Spinal cord (tissue), 10 donors: ENCODE measurements at places on chromosomes 7 and 10. TPM values are rescaled to one million over a fixed set of nuclear protein-coding genes. Genes with fewer than 3 reads are reported as not detected.

NPFFR1 gene
- 0.50 TPM for total RNA-seq

ZNF488 gene
- 4.5 TPM for total RNA-seq

PRRT4 gene
- total RNA-seq, result 4.0 TPM

FXYD4 gene
- not detected for total RNA-seq

CYP2E1 gene
- total RNA-seq, result 12.7 TPM

SHTN1 gene
- total RNA-seq, result 33.0 TPM

SPDYE18 gene
- 0.50 TPM for total RNA-seq

- DNase-seq, result no peak
These were observed 10.3 kb downstream of the CRHR2 start for GRCh38 chr7:30671793-30672465.

- DNase-seq, result no peak
These were observed 13.5 kb downstream of the COBL start for GRCh38 chr7:51303142-51303525.

DNA sequence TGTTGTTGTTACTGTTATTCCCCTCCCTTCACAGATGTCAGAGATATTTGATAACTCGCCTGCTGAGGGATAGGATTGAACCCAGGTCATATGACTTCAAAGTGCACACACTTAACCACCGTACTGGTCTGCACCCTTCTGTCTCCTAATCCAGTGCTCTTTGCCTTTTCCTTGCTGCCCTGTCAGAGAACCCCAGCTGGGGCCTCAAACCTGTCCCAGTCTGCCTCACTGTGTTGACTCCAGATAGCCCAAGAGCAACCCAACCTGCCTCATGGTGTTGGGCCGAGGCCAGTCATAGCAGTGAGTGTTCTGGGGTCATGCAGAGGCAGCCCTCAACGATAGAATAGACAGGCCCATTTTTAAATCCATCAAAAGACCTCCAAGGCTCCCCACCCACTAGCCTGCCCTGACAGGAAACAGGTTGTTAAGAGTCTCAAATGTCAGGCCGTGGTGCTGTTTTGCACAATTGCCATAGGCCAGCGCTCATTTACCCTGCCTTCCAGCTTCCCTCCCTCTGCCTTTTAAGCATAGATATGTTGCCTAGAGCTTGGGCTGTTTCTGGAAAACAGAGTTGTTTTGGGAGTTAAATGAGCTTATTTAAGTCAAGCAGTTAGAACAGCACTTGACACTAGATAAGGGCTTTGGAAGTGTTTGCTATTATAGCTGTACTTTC is 37.0 kb upstream of the PDCD4 start:
- DNase-seq, result no peak

- DNase-seq, result no peak
These were observed 3.3 kb upstream of the SHH start for GRCh38 chr7:155815332-155816191.

- DNase-seq, result no peak
These were observed 61.9 kb upstream of the TNS3 start for GRCh38 chr7:47643716-47644400.

DNA sequence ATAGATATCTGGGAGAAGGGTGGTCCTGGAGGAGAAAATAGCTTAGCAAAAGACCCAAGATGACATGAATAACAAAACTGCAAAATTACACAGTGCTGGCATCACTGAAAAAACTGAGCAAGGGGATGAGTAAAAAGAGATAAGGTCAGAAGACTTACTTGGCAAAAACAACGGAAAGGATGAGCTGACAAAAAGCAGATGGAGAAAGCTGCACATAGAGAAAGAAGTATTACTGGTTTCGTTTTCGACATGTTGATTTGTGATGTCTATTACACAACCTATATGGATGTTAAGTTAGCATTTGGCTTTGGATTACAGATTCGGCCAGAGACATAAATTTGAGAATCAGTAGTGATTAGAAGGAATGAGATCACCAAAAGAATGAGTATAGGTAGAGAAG is 132.1 kb downstream of the MACC1 start:
- DNase-seq, result no peak
